Tibial nerve (tissue), 4 donors: ENCODE measurements at places on chromosomes 13 and 19.
A peak's percentile ranks its signal among the peaks of the same experiment; 100 is the strongest.

GRCh38 chr19:20278342-20278741 is 111.3 kb downstream of the ZNF486 start:
- DNase-seq, result no peak

GRCh38 chr13:113105032-113105920 is at the start of gene F7:
Gene F7, plus strand, starts transcription at chr13:113105791. Its CDS starts 51 bp downstream, at chr13:113105842.
- no peak for DNase-seq

DNA sequence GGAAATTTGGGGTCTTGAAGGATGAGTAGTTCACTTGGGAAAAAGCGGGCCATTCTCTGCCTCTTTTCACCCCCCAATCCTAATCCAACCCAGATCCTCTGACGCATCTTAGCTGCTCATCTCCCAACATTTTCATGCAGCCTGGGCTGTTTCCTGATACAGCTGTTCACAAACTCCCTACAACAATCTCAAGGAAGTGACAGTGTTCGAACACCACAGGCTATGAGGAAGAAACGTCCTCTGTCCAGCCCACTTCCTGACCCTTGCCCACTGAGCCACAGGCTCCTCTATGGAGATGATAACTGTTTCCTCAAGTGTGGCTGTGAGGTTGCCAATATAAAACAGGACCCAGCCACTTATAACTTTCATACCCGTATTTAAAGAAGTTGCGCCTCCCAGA is 16.2 kb downstream of the LMTK3 start:
- no peak for DNase-seq

GRCh38 chr13:94233401-94233800 is 246.1 kb downstream of the DCT start:
- DNase-seq, result peak; percentile 12

GRCh38 chr13:21902709-21903098 is 231.8 kb downstream of the FGF9 start:
- no peak for DNase-seq

DNA sequence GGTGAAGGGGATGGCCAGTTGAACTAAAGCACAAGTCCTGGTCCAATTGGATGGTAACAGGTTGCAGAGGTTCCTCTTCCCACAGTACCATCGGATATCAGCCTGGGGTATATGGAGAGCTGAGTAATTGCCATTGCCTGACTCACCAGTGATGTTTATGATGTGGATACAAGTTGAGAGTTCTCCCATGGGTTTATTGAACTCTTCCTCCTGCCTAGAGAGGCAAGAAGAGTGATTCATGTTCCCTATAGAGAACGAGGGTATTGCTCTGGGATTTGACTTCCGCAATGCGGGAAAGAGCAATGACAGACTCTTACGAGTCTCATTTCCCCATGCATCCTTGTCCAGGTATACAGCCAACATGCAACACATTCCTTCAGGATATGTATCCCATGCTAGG is 111.3 kb upstream of the PCDH9 start:
- no peak for DNase-seq

- no peak for DNase-seq
Observed at GRCh38 chr19:49953416-49953815, 7.6 kb downstream of the SIGLEC11 start.

DNA sequence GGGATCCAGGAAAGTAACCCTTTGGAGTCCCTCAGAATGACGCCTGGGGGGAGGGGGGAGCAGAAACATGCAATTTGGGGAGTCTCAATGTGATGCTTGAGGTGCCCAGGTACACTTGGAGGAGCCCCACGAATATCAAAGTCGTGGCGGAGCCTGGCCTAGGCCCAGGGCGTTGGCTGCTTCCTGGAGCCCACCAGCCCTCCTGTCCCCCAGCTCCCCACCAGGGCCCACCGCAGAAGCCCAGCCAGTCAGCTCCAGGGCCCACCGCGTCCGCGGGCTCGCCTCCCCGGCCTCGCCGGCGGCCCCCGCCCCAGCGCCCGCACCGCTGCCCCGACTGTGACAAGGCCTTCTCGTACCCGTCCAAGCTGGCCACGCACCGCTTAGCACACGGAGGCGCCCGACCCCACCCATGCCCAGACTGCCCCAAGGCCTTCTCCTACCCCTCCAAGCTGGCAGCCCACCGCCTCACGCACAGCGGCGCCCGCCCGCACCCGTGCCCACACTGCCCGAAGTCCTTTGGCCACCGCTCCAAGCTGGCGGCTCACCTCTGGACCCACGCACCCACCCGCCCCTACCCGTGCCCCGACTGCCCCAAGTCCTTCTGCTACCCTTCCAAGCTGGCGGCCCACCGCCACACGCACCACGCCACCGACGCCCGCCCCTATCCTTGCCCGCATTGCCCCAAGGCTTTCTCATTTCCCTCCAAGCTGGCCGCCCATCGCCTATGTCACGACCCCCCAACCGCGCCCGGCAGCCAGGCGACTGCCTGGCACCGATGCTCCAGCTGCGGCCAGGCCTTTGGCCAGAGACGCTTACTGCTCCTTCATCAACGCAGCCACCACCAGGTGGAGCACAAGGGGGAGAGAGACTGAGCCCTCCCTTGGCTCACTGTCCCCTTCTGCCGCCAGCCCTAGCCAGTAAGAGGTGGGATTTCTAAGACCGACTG is 2.1 kb downstream of the ZNF575 start:
- peak; percentile 36 for DNase-seq

DNA sequence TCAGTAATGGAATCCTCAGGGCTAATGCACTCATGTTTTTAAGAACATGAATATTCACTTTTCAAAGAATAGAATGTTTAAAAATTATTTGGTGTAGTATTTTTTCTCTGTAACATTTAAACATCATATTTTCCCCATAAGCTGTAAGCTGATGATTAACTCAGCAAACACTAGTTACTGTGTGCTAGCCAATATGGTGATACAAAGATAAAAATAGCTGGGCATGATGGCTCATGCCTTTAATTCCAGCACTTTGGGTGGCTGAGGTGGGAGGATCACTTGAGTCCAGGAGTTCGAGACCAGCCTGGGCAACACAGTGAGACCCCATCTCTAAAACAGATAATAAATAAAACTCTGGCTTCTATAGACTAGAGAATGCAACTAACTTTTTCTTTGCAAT is 13.2 kb downstream of the RNF17 start:
- no peak for DNase-seq

- DNase-seq, result peak; percentile 100
Observed at GRCh38 chr19:53867225-53868090, at the start of gene MYADM. Gene MYADM, plus strand, starts transcription at chr19:53867883. Its CDS starts 5,647 bp downstream, at chr19:53873530.

- no peak for DNase-seq
Observed at GRCh38 chr19:13952931-13953531, 722 bp downstream of the DCAF15 start.

DNA sequence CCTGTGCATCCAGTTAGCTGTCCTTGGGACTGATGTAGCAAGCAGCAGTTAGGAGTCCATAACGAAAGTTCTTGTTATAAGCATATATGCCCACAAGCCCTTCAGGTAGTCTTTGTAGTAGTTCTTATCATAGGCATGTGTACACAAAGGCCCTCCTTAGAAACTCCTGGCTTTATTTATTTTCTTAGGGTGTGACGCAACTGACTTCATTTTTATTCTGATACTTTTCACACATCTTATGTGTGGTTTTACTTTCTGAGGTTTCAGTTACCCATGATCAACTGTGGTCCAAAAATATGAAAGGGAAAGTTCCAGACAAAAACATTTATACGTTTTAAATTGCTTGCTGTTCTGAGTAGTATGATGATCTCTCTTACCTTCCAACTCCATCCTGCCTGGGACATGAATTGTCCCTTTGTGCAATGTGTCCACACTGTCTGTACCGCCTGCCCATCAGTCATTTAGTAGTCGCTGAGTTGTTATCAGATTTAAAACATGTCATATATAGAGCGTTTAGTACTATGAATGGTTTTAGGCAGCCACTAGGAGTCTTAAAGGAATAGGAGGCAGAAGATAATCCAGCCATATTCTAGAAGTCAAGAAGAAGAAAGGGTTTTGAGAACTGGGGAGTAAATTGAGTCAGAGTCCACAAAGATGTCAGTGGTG is 19.4 kb downstream of the GPC5 start:
- DNase-seq, result no peak

DNA sequence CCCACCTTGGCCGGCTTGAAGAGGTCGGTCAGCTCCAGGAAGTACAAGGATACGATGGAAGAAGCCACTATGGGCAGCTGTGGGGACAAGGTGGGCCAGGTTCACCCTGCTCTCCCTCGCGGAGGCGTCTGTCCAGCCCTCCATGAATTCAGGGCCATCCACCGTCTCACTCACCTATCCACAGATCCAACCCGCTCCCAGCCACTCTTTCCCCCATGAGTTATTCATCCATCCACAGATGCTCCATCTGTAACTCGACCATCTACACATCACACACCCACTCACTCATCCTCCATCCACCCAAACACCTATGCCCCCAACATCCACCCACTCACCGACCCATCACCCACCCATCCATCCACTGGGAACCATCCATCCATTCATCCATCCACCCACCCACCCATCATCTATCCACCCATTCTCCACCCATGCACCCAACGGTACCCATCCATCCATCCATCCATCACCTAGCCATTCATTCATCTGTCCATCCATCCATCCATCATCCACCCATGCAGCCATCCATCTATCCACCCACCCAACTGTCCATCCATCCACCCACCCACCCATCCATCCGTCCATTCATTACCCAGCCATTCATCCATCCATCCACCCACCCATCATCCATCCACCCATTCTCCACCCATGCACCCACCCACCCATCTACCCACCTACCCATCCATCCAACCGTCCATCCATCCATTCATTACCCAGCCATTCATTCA is 5.8 kb downstream of the PLPPR3 start:
- DNase-seq, result no peak

- DNase-seq, result no peak
Observed at GRCh38 chr13:94408314-94409036, 71.0 kb downstream of the DCT start.

DNA sequence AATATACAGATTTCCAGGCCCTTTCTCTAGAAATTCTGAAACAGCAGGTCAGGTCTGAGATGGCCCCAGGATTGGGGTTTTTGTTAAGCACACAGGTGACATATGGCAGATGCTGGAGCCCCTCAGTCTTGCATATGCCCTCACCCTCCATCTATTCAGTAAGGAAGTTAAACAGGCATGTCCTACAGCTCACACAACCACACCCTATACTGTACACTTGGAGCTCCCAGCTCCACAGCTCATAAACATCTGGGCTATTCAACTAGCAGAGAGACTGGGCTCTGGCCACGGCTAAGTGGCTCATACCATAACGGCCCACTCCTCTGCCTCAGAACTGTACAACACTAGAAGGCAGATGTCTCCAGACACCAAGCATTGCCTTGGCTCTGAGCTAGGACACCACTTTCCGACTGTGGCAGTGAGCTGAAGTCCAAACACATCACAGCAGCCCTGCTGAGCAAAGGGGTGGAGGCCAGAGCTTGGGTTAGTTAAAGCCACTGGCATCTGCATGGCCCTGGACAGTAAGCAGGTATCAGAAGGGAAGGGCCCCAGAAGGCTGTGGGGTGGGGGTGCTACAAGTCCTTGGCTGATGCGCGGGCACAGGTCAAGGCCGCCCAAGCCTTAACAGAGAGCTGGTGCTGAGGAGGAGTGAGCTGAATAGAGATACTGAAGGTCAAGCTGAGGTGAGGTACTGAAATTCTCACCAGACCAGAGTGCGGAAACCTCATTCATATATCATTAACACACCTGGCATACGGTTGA is 79.1 kb downstream of the ABCC4 start:
- no peak for DNase-seq

DNA sequence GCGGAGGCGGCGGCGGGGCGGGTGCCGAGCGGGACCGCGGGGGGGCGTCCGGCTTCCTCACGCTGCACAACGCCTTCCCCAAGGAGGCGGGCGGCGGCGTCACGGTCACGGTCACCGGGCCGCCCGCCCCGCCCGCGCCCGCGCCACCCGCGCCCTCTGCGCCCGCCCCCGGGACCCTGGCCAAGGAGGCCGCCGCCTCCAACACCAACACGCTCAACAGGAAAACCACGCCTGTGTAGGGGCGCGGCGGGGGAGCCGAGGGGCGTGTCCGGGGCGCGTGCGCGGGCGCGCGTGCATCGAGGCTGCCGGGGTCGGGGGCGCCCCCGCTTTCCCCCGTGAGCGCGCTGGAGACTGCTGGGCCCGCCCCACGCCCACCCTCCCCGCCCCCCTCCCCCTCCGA is 8.8 kb upstream of the CACNG6 start:
- no peak for DNase-seq

DNA sequence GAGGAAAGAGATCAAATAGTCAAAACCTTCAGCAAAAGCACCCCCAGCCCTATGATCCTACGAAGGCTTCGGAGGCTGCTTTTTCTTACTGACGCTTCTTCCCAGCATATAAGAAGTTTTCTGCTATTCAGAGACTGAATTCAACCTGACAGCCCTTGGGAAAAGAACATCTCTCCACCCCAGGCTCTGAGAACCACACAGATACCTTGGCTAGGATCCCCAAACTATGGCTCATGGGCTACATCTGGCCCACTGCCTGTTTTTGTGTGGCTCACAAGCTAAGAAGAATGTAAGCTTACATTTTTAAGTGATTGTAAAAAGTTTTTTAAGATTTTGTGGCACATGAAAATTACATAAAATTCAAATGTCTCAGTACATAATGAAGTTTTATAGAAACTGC is 3.0 kb downstream of the SLC15A1 start:
- no peak for DNase-seq

- no peak for DNase-seq
Observed at GRCh38 chr19:46746281-46747057, at the start of gene STRN4. Gene STRN4, minus strand, starts transcription at chr19:46746450. Its CDS starts 20 bp downstream, at chr19:46746430.

DNA sequence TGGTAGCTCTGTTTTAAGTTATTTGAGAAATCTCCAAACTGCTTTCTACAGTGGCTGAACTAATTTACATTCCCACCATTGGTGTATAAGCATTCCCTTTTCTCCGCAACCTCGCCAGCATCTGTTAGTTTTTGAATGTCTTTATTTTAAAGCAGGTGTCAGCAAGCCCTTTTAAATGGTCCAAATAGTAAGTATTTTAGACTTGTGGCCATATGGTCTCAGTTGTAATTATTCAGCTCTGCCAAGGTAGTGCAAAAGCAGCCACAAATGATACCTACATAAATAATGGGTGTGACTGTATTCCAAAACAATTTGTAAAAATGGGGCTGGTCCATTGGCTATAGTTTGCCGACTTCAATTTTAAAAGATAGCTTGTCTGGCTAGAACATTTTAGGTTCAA is 58.7 kb upstream of the TMTC4 start:
- DNase-seq, result no peak

DNA sequence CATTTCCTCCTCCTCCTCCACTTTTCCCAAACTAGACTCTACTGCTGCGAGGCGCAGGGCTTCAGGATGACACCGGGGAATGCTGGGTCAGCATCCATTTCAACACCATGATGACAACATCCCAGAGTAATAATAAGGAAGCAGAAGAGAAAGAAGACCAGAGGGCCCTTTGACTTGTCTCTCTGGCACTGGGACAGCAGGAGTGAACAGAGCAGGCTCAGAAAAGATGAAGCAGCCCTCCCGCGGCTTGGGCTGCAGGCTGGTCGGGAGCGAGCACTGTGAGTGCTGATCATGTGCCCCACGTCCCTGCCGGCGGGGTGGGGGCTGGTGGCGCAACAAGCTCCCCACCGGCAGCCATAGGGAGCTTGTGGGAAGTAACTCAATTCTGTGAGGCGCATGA is 30.5 kb downstream of the RANBP3 start:
- peak; percentile 69 for DNase-seq

DNA sequence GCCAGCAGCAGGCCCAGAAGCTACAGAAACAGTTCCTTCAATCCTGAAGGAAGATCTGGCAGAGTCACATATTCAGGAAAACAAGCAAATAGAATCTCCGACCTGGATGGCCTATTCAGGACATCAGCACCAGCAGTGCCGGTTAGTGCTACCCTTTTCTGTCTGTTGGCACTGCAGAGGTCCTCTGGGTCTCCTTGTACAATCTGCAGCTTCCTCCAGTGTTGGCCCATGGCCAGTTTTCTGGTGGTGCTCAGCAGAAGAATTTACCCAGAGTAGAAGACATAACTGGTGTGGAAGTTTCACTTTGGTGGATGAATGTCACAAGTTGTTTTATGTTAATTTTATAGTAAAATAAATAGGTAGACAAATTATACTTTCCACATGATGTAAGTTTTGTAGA is 498.1 kb downstream of the COG6 start:
- DNase-seq, result no peak
